Vagina (tissue), 2 donors: ENCODE measurements at places on chromosomes 1 and 21.

DNA sequence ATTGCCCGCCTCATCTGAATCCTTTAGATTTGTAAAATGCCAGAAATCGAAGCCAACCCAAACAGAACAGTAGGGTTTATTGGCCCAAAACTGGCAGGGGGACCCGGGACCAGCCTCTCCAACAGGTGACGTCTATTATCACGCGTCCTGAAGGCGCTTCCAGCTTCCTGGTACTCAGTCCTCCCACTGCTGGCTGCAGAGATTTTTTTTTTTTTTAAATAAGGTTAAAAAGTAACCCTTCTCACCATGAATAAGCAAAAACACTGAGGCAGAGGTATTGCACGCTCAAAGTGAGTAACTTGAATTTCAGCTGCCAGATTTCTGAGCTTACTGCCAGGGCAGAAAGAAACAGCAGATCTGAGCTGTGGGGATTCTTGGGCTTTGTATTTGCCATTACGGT lies 54.4 kb upstream of the GCLM start:
- DNase-seq = no peak

DNA sequence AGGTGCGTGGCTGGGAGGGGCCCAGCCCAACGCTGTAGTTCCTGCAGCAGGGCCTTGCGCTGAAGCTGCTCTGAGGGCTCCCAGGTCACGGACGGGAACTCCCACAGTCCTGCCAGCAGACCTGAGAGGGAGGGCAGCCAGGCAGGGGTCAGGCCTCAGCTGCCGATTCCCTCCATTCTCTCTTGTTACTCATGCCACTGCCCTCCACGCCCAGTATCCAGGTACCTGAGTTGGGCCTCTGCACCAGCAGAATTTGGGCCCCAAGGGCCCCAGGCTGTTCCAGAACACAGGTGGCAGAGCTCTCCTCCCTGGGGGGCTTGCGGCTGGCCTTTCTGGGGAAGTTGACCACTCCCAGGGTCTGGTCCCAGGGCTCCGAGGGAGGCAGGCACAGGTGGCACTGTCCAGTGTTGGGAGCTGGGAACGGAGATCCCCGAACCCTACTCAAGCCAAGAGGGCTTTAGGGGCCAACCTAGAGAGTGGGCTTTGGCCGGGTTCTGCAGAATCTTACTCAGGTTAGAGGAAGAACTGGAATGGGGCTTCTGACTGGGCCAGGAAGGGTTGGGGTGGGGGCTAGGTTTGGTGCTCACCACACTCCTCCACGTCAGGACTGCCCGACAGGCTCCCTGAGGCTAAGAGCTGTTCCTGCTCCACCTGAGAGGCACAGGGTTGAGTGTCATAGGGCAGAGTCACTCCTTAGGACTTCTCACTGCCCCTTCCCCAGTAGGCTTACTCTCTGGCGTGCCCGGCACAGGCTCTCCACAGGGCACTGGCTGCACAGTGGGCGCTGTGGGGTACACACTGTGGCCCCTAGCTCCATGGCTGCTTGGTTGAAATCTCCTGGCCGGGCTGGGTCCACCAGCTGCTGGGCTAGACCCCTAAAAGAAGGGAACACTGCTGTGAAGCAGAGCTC lies 5.0 kb downstream of the HPDL start:
- DNase-seq = no peak

GRCh38 chr1:1162597-1163537 lies 10.8 kb upstream of the TTLL10 start:
- DNase-seq = no peak

DNA sequence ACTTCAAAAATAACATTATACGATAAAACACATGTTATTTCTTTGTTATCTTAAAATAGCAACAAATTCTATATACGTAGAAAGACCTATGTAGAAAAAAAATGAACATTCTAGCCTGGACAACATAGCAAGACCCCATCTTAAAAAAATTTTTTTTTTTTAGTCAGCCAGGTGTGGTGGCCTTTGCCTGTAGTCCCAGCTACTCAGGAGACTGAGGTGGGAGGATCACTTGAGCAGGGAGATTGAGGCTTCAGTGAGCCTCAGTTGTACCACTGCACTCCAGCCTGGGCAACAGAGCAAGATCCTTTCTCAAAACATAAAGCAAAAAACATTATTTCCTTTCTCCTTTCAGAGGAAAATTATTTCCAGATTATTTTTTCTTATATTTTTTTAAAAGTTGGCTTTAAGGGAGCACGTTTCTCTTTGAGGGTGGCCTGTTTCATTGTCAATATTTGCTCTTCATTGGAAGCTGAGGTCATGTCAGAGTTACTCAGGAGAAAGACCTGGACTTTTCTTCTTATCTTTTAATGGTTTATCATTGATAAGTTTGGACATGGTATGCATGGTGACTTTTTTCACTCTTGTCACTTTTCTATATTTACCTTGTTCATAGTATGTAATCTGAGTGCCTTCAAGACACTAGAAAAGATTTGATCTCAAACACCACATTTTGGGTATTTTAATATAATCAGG lies 32.0 kb downstream of the NFIA start:
- no peak for DNase-seq

GRCh38 chr1:193850745-193851144 lies 664.3 kb upstream of the B3GALT2 start:
- DNase-seq = no peak

- no peak for DNase-seq
Observed at GRCh38 chr1:61604684-61605083, 120.3 kb downstream of the TM2D1 start.

- DNase-seq = no peak
Observed at GRCh38 chr1:113278777-113279176, 111.5 kb upstream of the MAGI3 start.

- DNase-seq = peak; percentile 44
Observed at GRCh38 chr1:67784545-67785186, 48.6 kb downstream of the GNG12 start.

DNA sequence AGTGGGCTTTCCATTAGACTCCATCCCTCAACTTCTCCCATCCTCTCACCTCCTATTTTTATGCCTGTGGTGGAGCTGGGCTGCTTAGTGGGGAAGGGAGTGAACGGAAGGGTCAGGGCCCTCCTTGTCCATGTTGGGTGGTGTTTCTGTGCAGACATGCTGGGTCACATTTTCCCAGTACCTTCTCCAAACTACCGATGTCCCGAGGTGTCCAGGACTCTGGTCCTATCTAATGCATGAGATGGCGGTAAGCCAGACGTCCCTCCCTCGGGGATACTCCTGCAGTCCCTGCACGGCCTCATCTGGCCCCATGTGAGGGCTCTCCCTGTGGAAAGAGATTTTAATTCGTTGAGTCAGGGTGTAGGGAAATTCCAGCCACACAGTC lies 61.0 kb downstream of the OBSCN start:
- DNase-seq = peak; percentile 62

DNA sequence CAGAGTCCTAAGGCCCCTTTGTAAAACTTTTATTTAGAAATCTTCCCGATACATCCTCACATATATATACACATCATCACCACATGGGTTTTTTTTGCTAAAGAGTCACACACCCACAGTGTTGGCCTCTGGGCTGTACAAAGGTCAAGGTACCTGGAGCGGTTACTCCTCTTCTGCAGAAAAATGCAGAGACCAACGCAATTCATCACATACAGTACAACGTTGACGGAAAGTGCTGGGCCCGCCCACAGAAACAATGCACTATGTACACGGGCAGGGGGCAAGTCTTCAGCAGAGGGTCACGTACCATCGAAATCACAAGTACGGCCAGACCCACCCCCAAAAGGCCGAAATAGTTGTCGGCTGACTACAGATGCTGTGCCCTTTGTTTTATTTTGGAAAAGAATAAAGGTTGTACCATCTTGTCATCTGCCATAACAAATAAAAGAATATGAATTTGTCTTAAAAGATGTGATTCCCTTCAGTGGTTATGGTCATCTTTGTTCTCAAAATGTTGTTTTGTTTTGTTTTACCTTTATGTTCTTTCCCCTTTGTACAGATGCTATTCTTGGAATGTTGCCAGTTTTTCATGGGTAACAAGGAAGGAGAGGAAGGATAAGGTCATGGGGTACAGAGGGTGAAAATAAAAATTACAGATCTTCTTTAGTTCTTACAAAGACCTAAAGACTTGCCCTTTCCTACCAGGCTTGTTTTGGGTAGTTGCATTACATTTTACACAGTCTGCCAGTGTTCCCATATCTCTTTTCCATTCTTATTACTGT lies 15.6 kb downstream of the TAL1 start:
- DNase-seq = no peak

GRCh38 chr1:32470991-32471694 lies 6.3 kb downstream of the ZBTB8B start:
- DNase-seq = no peak

- no peak for DNase-seq
Observed at GRCh38 chr1:59169703-59170102, 127.2 kb upstream of the FGGY start.

DNA sequence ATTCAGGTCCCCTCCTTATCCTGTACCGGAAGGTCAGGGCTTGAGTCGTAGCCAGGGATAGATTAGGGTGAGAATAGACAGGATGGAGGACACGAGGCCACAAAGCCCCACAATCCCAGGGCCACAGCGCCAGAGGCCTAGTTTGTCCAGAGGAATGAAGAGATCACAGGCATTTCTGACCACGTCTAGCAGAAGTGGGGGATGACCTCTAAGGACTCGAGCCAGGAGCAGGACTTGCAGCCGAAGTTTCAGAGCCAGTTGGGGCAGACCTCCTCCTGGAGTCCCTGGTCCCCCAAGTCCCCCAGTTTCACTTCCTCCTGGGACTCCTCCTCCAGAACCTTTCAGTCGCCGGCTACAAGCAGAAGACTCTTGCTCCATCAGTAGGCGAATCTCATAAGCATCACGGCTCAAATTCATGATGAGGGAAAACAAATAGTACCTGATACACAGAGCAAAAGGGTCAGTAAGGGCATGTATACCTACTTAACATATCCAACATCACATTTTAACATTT lies 2.3 kb upstream of the ITGA10 start:
- DNase-seq = no peak

DNA sequence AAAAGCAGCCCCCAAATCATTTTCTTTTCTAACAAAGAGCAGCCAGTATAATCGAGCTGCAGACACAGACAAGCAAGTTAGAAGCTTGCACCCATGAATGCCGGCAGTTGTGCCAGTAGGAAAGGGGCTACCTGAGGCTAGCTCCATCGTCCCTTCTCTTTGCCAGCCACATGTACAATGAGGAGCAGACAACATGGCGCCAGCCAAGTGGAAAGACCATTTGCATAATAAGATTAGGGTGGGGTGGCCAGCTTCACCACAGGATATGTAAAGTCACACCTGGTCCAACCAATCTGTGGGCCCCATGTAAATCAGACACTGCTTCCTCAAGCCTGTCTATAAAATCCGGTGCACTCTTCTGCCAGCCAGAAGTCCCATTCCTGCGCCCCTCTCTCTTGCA lies 103.7 kb downstream of the CCDC185 start:
- no peak for DNase-seq

DNA sequence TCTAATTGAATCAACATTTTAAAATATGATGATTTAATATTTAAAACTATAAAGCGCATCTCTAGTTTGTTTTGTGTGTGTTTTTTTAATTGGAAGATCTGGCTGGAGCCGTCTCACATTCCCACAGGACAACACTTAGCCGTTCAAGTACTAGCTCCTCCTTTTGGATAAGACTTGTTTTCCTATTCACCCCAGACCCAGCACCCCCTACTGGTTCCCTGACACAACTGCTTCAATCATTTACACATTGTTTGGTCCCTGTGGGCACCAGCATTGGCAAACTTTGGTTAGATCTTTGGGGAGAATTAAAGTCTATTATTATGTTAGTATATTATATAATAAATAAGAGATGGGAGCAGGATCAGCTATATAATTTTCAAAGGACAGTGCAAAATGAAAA lies 34.5 kb downstream of the TYW3 start:
- no peak for DNase-seq
